WTC11 (cell line): ENCODE measurements at places on chromosomes 4 and X. TPM values are rescaled to one million over a fixed set of nuclear protein-coding genes. Genes with fewer than 3 reads are reported as not detected.

The SPANXC gene
- not detected in 3 replicates for total RNA-seq

The CUL4B gene
- total RNA-seq: 38.9 to 42.3 TPM (median 42.3 TPM) in 3 replicates

DNA sequence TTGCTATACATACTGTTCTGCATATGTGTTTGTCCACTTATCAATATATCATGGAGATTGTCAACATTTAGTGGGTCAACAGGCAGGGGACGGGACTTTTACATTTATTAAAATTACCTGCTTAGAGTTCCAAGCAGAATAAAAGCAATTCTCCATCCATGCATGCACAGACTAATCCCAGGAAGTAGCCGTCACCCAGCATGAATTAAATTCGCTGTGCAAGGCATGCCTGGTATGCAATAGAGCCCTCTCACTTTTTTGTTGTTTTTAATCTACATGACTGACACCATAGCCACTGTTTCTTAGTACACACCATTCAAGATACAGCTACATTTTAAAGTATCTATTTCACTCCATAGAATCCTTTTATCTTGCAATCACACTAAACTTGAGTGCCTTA is 108.9 kb downstream of the USP46 start:
- peaks cover 44% of the 10 kb centered on the region for H3K4me1 ChIP-seq
- H3K4me3 ChIP-seq: no peak overlapping the region
- H3K36me3 ChIP-seq: no peaks in the 10 kb centered on the region

DNA sequence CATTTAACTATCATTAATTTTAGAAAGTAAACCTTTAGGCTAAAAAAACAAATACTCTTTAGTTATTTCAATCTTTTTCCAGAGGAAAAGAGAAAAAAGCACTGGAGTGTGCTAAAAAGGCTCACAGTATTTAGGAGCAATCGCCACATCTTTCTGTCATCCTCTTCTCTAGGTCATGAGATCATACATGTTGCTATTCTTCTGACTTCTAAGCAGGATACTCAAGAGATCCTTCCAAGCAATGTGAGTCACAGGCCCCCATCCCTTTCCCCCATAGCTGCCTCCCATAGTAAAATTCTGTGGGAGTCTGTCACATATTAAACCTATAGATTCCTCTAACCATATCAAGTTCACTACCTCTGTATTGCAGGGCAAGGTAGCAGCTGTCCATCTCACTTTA is 7.7 kb downstream of the EDNRA start:
- H3K27ac ChIP-seq: no peak overlapping the region
- DNase-seq: no peak
- no peaks in the 10 kb centered on the region for H3K27me3 ChIP-seq
- H3K36me3 ChIP-seq: no peaks in the 10 kb centered on the region
- peaks cover 6% of the 10 kb centered on the region; the same call in 1 of the 2 replicates for H3K4me1 ChIP-seq

DNA sequence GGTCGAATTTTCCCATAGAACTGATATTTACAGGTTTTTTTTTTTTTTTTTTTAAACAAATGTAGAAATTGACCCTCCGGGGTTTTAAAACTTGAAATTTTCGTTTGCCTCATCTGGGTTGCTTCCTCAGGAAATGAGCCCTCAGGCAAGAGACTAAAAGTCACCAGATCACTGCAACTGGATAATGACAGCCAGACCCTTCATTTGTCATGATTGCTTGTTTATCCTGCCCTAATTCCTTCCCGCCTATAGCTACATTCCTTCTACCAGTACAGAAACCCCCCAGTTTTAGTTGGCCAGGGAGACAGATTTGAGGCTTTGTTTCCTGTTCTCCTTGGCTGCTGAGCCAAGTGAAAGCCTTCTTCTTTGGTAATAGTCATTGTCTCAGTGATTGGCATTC is 44.0 kb upstream of the IGFBP7 start:
- H3K36me3 ChIP-seq: peaks cover 15% of the 10 kb centered on the region
- H3K4me3 ChIP-seq: no peak overlapping the region
- H3K27me3 ChIP-seq: peaks cover 15% of the 10 kb centered on the region
- no peak overlapping the region for H3K27ac ChIP-seq
- peaks cover 17% of the 10 kb centered on the region for H3K4me1 ChIP-seq

GRCh38 chr4:184364100-184364921 is 110.0 kb downstream of the IRF2 start:
- H3K36me3 ChIP-seq: no peaks in the 10 kb centered on the region
- H3K4me1 ChIP-seq: peaks cover 16% of the 10 kb centered on the region
- DNase-seq: no peak
- H3K27ac ChIP-seq: no peak overlapping the region

DNA sequence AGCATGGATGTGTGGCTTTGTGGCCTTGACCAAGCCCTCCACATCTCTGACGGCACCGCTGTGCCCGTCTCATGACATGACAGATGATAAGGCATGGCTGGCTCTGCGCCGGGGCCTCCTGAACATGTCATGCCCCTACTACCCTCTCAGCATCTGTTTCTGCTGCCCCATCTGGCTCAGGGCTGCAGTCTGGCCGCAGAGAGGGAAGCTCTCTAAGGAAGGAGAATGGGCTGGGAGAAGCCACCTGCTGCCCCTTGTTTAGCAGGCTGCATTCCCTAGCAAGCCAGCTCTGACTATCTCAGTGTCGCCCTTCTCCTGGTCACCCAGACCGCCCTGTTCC is 7.2 kb downstream of the ZNF185 start:
- DNase-seq: no peak
- peaks cover 30% of the 10 kb centered on the region for H3K4me1 ChIP-seq
- H3K36me3 ChIP-seq: no peaks in the 10 kb centered on the region
- H3K27ac ChIP-seq: no peak overlapping the region

DNA sequence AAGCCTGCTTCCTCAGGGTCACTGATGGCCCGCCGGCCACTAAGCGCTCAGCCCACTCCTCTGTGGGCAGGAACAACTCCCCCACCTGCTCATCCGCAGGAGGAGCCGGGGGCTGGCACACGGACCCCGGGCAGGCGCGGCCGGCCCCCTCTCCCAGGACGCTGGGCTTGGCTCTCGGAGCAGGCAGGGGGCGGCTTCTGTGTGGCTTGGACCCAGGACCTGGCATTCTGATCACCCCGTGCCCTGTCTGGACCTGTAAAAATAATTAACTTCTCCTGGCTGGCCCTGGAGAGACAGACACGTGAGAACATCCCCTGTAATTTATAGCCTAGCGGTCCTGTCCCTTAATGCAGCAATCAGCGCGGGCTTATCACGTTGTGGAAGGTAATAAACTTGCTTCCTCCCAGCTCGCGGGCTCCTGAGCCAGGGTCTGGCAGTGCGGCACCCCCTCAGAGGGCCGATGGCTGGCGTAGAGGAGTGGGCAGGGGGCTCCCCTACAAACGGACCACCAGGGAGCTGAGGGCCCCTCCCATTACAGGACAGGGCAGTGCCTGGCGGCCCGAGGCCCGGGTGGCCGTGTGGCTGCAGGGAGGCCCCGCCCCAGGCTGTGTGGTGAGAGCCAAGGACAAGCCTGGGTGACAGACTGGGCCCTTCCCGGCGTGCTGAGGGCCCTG is 84.5 kb upstream of the NKX1-1 start:
- no peak overlapping the region for H3K27ac ChIP-seq
- no peak overlapping the region for H3K4me3 ChIP-seq
- peaks cover 15% of the 10 kb centered on the region for H3K27me3 ChIP-seq
- no peaks in the 10 kb centered on the region for H3K4me1 ChIP-seq
- H3K36me3 ChIP-seq: peaks cover 11% of the 10 kb centered on the region

DNA sequence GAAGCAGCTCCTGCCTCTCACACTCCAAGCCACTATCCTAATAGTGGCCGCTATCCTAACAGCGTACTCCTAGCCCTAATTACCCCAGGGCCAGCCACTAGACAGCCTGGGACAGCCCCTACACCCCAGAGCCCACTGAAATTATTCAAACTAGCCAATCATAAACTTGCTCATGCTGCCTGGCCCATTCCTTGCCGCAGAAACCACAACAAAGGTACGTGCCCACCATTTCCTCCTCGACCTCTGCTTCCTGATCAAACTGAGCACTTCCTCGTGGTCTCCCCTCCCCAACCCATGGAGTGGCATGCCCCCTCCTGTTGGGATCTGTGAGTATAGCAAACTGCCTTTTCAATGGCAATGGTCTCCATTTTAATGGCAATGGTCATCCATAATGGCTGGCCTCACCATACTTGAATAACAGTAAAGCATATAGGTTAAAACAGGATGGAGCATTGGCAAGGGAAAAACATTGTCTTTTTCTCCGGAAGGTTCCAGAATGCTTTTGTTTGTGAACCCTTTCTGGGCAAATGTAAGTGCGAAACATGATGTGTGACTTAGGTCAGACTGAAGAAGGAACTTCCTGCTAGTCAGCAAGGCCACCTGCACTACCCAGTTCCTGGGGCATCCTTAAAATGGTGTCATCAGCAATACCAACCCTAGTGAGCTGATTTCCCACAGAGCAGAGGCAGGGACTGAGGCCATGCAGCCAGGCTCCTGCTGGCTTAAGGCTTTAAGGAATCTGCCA is 107.1 kb upstream of the ATP6AP2 start:
- no peak overlapping the region; the same call in 1 of the 2 replicates for H3K4me3 ChIP-seq
- DNase-seq: no peak
- peak overlapping the region; percentile 84; the same call in 1 of the 2 replicates for H3K27ac ChIP-seq
- no peaks in the 10 kb centered on the region for H3K36me3 ChIP-seq
- H3K27me3 ChIP-seq: peaks cover 7% of the 10 kb centered on the region; the same call in 1 of the 2 replicates
- peaks cover 50% of the 10 kb centered on the region for H3K4me1 ChIP-seq

The SLC10A6 gene
- not detected in 3 replicates for total RNA-seq

The USP17L20 gene
- total RNA-seq: not detected in 3 replicates

GRCh38 chr4:133638751-133639150 is 489.7 kb downstream of the PCDH10 start:
- no peak for DNase-seq
- no peak overlapping the region for H3K27ac ChIP-seq
- 0 out of 2 replicates have a peak, but pooled peaks cover 4% of the 10 kb centered on the region for H3K36me3 ChIP-seq
- no peak overlapping the region for H3K4me3 ChIP-seq

The DCAF12L1 gene
- total RNA-seq: 1.2 to 1.9 TPM (median 1.6 TPM) in 3 replicates

GRCh38 chr4:90171491-90171890 is 44.3 kb downstream of the CCSER1 start:
- H3K4me3 ChIP-seq: no peak overlapping the region
- no peak overlapping the region for H3K27ac ChIP-seq
- H3K4me1 ChIP-seq: peaks cover 3% of the 10 kb centered on the region
- no peaks in the 10 kb centered on the region for H3K36me3 ChIP-seq
- no peak for DNase-seq

DNA sequence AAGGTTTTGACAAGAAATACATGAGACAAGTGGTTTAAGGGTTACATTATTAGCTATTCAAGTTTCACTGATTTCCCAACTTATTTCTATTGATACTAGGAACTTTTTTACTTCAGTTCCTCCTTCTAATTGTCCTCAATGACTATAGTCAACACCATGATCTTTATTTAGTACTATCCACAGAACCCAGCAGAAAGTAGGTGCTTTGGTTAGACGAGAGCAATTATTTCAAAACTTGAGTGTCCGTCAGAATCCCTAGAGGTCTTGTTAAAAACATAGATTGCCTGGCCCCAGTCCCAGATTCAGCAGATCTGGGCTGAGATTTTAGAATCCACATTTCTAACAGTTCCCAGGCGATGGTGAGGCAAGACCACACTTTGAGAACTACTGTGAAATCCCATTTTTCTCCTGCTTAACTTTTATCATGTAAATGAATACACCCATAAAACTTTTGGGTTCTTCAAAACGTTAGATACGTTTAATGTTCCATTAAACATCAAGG is 17.9 kb downstream of the EXOC1 start:
- H3K27me3 ChIP-seq: no peaks in the 10 kb centered on the region
- peak overlapping the region; percentile 61 for H3K27ac ChIP-seq
- H3K4me1 ChIP-seq: no peaks in the 10 kb centered on the region
- H3K4me3 ChIP-seq: no peak overlapping the region
- DNase-seq: no peak

The CT45A2 gene
- total RNA-seq: not detected in 3 replicates

- H3K4me1 ChIP-seq: peaks cover 8% of the 10 kb centered on the region
- DNase-seq: no peak
- H3K27ac ChIP-seq: no peak overlapping the region
- peaks cover 9% of the 10 kb centered on the region for H3K36me3 ChIP-seq
Measured at GRCh38 chr4:13866881-13867280, 239.4 kb upstream of the BOD1L1 start.

- H3K4me3 ChIP-seq: no peak overlapping the region
- H3K36me3 ChIP-seq: no peaks in the 10 kb centered on the region
- DNase-seq: peak; percentile 27
Measured at GRCh38 chrX:30865015-30865414, 24.0 kb downstream of the TAB3 start.

GRCh38 chr4:156939801-156940200 is 31.8 kb downstream of the PDGFC start:
- DNase-seq: no peak
- no peaks in the 10 kb centered on the region for H3K27me3 ChIP-seq
- H3K36me3 ChIP-seq: no peaks in the 10 kb centered on the region
- H3K4me1 ChIP-seq: peaks cover 22% of the 10 kb centered on the region
- H3K4me3 ChIP-seq: no peak overlapping the region

The ACSL1 gene
- total RNA-seq: 5.1 to 6.6 TPM (median 5.9 TPM) in 3 replicates

DNA sequence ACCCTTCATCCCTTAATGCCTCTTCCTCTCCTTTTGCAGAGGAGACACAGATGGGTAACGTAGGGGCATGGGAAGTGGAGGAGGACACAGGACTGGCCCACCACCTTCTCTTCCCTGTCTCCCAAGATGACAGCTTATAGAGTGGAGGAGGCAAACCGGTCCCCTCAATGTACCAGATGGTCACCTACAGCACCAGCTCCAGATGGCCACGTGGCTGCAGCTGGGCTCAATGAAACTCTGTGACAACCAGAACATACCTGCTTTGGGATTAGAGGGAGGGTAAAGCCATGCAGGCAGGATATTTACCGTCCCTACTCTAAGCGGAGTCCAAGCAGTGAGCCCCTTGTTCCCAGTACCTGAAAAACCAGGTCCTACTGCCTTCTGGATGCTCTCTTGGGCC is 7.5 kb upstream of the KLHL15 start:
- H3K4me3 ChIP-seq: no peak overlapping the region
- no peak overlapping the region for H3K27ac ChIP-seq
- peaks cover 23% of the 10 kb centered on the region for H3K27me3 ChIP-seq
- H3K36me3 ChIP-seq: no peaks in the 10 kb centered on the region

DNA sequence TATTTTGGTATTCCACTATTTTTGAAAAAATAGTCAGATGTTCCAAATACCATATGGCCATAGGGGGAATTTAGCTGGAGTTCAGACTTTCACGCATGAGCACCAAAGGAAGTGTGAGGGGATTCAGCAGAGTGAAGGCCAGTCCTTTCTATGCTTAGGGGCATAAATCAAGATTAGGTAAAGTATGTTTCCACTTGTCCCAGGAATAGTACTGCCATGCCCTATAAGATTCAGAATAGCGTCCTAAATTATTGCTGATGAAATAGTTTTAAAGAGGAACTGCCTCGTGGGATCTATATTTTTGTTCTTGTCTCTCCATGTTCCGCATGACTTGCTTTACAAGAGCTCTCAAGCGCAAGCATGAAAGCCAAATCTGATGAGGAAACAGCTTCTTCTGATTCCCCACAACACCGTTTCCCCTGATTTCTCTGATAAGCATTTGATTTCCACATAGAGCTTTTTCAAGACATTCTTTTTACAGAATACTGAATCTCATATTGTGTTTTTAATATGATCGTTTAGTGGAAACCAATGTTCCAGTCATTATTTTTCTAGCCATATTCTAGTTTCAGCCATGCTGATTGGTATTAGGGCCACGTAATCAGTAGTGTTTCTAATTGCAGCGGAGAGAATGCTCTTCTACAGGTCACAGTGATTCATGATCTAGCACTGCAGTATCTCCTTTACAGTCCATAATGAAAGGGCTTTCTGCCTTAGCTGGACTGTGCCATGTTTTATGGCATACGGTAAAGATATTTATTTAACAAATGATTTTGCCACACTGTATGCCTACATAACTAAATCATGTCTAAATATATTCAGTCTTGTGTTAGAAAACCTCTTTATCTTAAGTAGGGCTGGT is 492.3 kb downstream of the CENPC start:
- DNase-seq: no peak
- H3K4me1 ChIP-seq: peaks cover 27% of the 10 kb centered on the region
- H3K4me3 ChIP-seq: no peak overlapping the region
- H3K27ac ChIP-seq: no peak overlapping the region
- peaks cover 5% of the 10 kb centered on the region for H3K27me3 ChIP-seq
- H3K36me3 ChIP-seq: no peaks in the 10 kb centered on the region
